ENCODE measurements at places on chromosomes 1 and 21.
A peak's percentile ranks its signal among the peaks of the same experiment; 100 is the strongest.

GRCh38 chr1:74425676-74426075, 86.7 kb downstream of the LRRC53 start:
- DNase-seq = no peak

- no peak for DNase-seq
Observed at GRCh38 chr1:181872562-181872961, 188.9 kb downstream of the ZNF648 start.

- no peak for DNase-seq
Observed at GRCh38 chr1:107264561-107264960, 123.7 kb downstream of the NTNG1 start.

- DNase-seq = no peak
Observed at GRCh38 chr1:109801791-109802135, 38.0 kb upstream of the EPS8L3 start.

DNA sequence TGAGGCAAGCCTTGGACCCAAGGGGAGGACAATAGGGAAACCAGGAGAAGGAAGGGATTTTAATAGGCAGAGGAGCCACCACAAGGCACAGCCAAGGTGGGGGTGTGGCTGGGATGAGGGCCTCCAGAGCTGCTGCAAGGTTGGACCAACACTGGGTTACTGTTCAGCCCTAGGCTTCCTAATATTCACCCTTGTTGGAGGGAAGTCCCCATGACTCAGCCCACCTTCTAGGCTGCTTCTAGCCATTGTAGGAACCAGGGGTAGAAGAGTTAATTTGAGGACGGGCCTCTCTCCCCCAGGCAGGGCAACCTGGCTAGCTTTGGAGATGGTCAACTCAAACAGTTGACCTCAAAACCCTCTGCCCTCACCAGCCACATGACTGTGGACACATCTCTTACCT, 59.5 kb downstream of the KCNN3 start:
- DNase-seq = no peak

DNA sequence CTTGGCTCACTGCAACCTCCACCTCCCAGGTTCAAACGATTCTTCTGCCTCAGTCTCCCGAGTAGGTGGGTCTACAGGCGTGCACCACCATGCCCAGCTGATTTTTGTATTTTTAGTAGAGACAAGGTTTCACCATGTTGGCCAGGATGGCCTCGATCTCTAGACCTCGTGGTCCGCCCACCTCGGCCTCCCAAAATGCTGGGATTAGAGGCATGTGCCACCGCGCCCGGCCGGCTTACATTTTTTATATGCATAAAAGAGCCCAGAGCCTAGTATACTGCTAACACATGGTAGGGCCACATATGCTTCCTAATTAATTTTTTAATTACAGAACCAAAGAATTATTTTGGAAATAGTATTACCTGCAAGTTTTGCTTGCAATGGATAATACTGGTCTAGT, 1325.4 kb downstream of the PLA2G4A start:
- no peak for DNase-seq

DNA sequence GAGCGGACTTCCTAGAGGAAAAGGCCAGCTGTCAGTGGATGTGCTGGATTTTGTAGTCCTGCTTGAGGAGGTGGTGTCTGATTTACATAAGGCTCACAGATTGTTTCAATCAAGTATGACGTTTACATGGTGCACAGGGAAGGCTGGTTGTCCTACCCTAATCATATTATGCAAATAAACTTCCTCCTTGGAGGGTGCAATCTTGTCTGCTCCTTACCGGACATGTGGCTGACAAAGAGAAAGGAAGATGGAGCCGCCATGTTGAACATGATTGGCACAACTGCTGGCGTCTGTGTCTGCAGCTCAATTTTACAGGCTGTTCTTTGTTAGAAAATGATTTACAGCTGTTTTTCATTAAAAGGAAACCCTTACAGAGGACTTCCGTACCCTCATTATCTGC, 1656.1 kb downstream of the KCNT2 start:
- DNase-seq = no peak

- no peak for DNase-seq
Observed at GRCh38 chr1:41977326-41977725, 58.6 kb upstream of the HIVEP3 start.

DNA sequence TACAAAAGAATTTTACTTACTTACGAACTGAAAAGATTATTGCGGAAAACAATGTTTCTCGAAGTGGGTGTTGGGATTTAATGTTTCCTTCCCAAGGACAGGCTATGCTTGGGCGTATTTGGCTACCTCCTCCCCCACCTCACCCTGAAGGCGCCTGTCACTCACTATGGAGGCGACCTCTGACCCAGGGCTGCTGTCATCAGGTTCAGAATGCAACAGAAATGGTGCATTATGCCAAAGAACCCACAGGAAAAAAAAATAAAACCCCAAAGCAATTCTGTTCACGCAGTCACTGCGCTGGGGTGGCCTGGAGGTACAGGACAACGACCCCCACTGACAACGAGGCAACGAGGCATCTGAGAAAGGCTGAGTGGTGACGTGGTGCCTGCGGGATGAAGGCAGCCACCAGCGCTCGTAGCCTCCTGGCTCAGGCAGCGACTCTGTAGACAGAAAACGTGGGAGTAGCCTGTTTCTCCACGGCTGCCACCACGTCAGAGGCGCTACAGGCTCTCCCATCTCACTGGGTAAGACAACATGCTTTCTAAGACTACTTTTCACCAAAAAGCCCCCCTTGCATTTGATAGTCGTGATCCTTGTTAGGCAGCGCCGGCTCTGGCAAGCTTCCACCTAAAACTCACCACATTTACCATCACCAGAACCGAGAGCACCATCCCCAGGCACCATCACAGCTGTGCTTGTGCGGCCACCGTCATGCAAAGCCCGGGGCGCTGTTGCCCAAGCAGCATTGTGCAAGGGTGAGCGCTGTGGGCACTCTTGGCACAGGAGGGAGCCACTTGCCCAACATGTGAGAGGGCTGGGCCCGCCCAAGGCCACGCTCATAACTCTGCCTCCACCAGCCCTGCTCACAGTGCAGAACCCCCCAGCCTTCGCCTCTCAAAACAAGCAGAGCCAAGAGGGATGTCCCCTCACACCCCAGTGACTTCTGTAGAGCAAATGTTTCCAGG, 14.3 kb downstream of the NADK start:
- DNase-seq = no peak

- DNase-seq = peak; percentile 84
Observed at GRCh38 chr1:78005755-78006154, 1.0 kb downstream of the DNAJB4 start.

GRCh38 chr21:32378956-32379355, 13.9 kb downstream of the URB1 start:
- DNase-seq = no peak

DNA sequence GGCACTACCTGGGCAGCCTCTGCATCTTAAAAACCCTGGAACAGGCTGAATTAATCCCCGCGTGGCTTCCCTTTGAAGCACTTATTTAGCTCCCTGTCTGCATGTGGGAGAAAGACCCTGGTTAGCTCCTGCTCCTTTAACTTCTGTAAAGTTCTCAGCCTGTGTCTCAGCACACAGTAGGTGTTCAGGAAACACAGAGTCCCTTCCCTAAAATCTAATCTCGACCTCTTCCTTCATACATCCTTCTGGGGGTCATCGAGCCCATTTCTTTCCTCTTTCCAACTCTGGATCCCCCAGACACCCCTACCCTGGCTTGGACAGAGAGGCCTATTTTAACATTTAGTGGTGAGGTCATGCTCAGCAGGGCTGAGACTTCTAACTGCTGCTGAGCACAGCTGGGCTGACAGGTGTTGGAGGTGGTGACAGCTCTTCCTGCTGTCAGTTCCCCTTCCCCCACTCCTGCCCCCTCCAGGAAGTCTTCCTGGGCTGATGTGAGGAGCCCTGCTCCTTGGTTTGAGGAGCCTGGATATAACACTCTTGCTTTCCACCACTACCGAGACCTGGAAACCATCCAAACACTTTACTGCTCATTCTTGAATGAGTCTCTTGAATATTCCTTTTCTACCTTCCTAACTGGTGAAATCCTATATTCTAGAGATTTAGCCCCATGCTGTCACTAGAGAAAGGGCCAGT, 5.3 kb downstream of the E2F2 start:
- DNase-seq = no peak

GRCh38 chr1:75618382-75618781, 7.5 kb upstream of the SLC44A5 start:
- DNase-seq = no peak

DNA sequence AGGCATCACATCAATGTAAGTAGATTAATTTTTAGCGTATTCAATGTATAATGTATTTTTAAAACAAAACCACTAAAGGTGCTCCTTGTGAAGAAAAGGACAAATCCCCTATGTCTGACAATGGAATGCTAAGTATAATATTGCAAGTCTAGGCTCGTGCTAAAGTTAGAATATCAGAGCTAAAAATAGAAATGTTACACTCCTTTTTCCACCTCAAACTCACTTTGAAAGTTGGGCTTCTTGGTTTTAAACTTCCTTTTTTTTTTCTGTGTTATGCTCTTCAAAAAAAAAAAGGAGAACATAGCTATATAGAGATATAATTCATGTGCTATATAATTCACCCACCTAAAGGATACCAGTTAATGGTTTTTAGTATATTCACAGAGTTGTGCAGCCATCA, 3.6 kb upstream of the SERBP1 start:
- DNase-seq = no peak

DNA sequence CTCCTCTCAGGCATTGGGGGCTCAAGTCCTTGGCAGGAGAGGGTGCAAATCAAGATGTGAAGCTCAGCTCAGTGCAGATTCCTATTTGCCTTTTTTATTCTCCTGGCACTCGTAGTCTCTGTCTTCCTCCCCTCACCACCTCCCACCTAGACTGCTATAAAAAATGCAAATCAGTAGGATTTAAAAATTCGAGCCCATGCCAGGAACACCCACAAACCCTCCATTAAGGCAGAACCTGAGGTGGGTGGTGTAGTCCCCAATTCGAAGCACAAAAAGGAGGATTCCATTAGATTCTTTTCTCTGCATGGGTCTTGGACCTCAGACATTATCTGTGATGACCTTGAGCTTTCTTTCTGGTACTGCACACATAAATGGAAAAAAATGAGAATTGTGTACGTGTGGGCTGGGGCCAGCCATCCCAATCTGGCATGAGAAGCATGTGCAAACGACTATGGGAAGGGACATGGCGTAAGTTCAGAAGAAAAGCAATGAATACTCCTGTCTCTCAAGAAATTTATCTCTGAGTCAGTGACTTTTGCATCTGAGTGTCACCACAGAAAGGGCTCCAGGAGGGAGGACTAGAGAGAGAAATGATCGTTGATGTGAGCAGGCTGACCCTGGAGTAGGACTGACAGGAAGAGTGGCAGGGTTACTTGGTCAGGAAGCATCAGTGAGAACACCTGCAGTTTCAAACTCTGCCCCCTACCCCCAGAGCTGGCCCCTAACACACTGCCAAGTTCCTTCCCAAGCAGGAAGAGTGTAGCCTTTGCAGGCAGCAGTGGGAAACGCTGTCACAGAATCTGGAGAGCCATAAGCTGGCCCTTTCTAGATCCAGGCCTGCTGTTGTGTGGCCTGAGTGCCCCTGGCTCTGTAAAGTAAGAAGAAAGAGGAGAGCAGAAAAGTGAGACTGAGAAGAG, 1.7 kb downstream of the INKA2 start:
- DNase-seq = no peak

DNA sequence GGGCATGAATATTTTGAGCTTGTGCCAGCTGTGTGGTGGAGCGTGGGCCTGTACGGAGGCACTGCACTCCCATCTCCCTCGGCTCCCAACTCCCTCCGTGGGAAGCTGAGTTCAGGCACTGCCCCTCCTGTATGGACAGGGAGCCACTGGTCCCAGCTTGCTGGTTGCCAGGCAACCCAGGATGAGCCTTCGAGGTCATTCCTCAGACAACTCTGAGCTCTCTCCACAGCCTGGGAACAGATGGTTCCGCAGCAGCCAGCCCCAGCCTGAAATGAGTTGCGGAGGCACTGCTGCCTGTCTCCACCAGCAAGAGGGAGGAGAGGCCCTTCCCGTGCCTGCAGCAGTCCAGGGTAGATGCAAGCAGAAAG, 58.4 kb upstream of the TENT5B start:
- no peak for DNase-seq

DNA sequence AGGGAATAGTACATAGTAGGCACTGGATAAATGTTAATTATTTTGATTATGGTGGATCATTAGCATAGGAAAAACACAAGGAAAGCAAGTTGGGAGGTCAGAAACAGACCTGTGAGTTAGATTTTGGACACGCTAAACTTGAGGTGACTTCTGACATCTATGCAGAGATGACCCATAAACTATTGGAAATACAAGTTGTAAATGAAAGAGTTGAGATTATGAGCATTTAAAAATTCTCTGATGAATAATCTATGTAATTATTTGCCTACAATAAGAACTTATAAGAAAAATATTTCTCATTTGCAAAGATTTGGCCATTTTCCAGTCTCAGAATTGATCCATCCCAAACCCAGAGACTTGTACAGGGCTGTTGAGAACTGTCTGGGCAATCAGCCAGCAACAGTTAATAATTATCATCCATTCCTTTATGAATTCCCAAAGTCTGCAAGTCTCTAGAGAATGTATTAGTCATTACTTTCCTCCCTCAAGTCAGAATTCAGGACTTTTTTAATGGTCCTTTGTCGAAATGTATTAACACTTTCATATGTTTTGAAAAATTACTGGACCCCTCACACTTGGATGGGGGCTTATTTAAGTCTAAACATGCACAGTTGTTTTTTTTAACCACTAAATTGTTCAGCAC, 19.4 kb upstream of the SLAMF6 start:
- no peak for DNase-seq

DNA sequence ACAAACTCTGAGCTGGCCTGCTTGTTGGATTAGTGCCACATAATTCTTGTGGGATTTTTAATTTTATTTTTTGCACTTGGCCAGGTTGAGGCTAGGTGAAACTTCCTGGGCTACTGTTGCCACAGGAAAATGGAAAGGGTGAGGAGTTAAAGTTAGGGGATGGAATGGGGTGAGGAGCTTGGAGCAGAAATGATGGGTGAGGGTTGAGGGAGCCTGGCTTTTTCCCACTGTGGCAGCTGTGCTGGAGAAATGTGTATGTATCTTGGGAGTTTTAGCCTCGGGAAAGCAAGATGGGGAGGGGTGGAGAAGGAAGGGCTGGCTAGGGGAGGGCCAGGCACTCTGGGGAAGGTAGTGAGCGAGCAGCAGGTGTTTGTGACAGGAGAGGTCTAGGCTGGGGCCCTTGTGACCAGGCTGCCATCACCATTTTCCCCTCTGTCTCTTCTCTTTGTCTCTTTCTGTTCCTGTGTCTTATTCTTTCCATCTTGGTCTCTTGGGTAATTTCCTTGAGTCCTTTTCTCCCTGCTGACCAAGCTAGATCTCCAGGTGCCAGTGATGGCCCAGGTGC, 2.0 kb downstream of the ZNF687 start:
- no peak for DNase-seq

DNA sequence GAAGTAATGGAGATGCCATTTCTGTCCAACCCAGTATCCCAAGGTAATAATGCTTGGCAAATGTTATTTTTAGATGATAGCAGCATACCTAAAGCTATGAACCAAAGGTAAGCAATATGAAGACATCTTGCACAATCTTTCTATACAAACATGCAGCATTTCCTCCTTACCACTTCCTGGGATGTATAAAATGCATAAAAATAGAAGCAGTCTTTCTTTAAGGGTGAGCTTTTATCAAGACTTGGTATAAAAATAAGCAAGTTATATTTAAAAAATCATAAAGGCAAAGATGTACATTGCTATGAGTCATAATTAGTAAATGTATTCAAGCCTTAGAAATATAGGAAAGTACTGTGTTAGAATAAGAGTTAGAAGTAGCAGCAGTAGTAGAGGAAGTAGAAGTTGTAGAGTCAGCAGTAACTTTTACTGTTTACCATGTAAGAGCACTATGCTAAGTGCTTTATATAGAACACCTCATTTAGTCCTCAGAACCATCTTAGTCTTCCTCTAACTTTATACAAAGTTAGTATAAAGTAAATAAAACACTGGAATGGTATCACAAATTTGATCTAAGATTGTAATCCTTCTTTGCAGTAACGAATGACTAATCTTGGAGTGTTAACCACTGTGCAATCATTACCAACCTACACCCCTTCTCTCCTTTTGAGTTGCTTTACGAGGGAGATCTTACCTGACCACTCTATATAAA, 371.3 kb downstream of the VAV3 start:
- no peak for DNase-seq

Measured in left renal cortex interstitium (tissue), 4 donors.